ENCODE measurements at places on chromosomes 3 and 15. TPM values are rescaled to one million over a fixed set of nuclear protein-coding genes. Genes with fewer than 3 reads are reported as not detected.
A peak's percentile ranks its signal among the peaks of the same experiment; 100 is the strongest.

GRCh38 chr3:96354742-96355141 is 459.7 kb upstream of the EPHA6 start:
- no peak for DNase-seq

DNA sequence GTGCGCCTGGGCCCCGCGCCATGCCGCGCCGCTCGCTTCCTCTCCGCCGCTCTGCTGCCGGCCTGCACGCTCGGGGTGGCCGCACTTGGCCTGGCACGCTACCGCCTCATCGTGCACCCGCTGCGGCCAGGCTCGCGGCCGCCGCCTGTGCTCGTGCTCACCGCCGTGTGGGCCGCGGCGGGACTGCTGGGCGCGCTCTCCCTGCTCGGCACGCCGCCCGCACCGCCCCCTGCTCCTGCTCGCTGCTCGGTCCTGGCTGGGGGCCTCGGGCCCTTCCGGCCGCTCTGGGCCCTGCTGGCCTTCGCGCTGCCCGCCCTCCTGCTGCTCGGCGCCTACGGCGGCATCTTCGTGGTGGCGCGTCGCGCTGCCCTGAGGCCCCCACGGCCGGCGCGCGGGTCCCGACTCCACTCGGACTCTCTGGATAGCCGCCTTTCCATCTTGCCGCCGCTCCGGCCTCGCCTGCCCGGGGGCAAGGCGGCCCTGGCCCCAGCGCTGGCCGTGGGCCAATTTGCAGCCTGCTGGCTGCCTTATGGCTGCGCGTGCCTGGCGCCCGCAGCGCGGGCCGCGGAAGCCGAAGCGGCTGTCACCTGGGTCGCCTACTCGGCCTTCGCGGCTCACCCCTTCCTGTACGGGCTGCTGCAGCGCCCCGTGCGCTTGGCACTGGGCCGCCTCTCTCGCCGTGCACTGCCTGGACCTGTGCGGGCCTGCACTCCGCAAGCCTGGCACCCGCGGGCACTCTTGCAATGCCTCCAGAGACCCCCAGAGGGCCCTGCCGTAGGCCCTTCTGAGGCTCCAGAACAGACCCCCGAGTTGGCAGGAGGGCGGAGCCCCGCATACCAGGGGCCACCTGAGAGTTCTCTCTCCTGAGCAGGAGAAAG is 951 bp downstream of the GPR62 start:
- peak; percentile 77 for DNase-seq

DNA sequence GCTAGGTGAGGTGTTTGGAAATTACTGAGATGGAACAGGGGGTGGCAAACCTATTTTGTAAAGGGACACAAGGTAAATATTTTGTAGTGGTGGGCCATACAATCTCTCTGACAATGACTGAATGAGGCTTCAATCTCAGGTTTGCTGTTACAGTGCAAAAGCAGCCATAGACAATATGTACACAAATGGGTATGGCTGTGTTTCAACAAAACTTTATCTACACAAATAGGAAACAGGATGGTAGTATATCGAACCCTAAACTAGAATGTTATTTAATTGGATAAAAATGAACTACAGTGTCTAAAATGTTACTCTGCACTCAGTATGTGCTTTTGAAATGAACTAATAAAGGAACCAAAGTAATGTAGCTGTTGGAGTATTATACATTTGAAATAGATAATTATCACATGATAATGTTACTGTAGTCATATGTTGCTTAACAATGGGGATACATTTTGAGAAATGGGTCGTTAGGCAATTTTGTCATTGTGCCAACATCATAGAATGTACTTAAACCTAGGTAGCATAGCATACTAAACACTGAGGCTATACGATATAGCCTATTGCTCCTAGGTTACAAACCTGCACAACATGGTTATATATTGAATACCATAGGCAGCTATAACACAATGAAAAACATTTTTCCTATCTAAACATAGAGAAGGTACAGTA is 495.2 kb upstream of the TBL1XR1 start:
- DNase-seq = no peak

GRCh38 chr3:188309437-188310269 is 155.7 kb downstream of the LPP start:
- DNase-seq = no peak

DNA sequence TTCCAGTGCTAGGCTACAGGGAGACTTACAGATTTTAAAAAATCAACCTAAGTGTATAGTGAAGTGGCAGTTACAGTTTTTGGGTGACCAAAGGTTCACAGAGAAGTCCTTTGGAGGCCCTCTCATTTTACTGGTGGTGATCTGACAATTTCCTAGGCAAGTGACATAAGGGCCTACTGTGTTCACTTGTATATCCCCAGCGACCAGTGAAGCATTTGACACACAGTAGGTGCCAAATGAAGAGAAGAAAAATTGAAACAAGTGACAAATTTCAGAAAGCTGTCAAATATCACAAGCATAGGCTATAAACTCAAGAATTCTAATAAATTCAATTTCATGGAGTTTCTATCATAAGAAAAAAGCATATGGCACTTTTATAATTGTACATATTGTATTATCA is 89.5 kb downstream of the RPL22L1 start:
- no peak for DNase-seq

- DNase-seq = peak; percentile 84
Observed at GRCh38 chr15:34721802-34722438, 32.9 kb downstream of the GJD2 start.

DNA sequence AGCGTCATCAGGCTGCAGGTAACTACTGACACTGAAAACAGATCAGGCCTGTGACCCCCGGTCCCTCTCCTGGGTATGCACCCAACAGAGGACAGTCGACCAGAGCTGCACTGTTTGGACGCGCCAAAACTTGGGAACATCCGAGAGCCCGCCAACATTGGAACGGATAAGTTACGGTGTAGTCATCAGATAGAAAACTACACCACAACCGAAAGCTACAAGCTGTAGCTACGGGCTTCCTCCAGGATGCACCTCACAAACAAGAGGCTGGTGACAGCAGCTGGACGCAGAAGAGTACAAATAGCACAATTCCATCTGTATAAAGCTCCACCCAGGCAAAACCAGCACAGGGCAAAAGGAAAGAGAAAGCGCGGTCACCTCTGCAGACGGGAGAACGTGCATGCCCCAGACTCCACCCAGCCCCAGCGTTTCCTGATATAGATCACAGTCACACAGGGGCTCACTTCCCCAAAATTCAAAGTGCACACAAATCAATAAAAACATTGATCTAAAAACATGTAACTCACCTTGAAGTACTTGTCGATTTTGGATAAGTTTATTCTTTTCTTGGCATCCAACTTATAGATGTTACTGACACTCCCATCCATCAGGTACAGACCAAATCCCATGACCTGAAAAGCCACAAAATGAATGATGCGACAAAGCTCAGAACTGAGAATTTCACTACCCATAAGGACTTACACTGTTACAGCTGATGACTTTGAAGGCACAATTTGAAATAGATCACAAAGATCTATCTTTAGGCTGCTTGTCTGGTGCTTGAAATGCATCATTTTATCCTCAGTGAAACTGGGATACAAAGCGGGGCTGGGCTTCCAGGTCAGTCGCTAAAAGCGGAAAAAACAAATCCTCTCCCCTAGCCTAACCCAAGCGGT is 43.3 kb downstream of the CYFIP1 start:
- no peak for DNase-seq

GRCh38 chr3:32508711-32509110 is 6.1 kb upstream of the CMTM6 start:
- no peak for DNase-seq

- DNase-seq = no peak
Observed at GRCh38 chr15:38651328-38652038, 86.9 kb upstream of the RASGRP1 start.

DNA sequence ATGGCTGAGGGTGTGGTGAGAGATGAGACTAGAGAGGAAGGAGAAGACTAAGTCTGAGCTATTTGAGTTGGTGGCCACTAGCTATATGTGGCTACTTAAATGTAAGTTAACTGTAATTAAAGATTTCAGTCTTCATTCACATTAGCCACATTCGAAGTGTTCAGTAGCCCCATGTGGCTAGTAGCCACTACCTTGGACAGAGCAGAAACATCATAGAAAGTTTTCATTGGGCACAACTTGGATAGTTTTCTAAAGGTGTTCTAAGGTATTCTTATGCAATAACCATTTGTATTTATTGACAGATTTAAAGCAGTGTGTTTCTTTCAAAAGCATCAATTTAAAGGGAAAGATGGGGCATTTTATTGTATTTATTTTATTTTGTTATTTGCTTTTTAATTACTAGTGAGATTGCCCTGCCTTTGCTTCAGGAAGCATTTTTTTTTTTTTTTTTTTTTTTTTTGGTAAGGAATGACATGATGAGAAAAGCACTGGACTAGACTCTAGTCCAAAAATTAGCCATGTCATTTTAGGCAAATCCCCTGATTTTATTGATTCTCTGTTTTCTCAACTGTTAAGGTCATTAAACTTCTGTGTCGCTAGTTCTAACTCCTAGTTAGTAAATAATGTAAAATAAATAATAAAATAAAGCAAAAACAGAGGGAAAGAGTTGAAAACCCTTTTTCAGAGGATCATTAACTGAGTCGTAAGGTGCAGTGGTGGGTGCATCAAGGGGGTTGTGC is 153.0 kb upstream of the ROBO2 start:
- no peak for DNase-seq

- peak; percentile 76 for DNase-seq
Observed at GRCh38 chr15:98648654-98649471, 524 bp downstream of the IGF1R start.

DNA sequence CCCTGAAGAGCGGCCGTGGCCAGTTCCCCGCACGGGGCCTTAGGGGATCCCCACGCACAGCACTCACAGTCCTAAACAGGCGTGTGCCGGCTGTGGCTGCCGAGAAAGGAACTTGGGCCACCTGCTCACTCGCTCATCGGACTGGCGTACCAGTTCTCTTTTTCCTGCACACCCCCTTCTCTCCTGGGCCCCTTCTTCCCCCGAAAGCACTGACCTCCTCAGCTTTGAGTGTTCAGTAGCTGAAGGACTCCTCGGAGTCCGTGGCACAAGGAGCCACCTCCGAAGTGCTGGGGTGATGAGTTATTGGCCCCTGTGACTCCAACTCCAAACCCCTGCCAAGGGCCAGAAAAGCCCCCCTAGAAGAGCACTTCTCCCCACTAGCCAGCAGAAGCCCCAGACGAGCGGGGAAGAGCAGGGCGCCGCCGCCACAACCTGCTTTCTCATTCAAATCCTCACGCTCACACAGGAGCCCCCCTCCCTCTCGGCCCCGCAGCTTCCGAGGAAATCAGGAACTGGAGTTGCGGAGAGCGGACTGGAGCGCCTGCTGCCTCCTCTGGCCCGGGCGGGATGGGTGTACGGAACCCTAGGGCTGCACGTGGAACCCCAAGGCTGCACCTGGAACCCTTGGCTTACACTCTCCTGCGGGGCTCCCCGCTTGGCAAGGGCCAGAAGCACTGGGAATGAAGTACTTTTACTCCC is at the start of gene PLCH1:
PLCH1 (minus strand) TSS at position 446 of the 699 bp plus-strand sequence. CDS start 40,847 bp downstream, outside the sequence.
- DNase-seq = peak; percentile 72

- no peak for DNase-seq
Observed at GRCh38 chr3:78049521-78049920, 1009.6 kb downstream of the ROBO2 start.

GRCh38 chr3:183548262-183548769 is 7.2 kb downstream of the KLHL6 start:
- DNase-seq = no peak

DNA sequence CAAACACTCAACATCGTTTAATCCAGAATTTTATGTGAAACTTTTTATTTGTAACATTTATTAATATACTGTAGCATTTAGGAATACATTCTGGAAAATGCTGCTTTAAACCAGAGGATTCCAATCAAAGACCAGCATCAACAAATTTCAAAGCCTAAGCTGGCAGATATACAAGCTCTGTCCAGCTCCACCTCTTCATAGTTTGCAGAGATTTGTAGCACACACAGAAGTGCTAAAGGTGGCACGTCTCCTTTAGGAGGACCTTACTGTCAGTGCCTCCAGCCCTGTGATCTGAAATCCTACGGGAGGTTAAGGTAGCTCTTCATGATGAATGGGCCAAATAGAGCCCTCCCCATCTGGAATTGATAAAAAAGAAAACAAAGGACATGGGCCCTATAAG is 329.7 kb upstream of the NECTIN3 start:
- no peak for DNase-seq

GRCh38 chr3:117681619-117682018 is 972.0 kb downstream of the TUSC7 start:
- DNase-seq = no peak

Gene CHRNA7
- 0.55 TPM for total RNA-seq

Gene TRIM59
- 0.40 TPM for total RNA-seq

Gene IMPG2
- total RNA-seq = 0.20 TPM

Gene PP2D1
- not detected for total RNA-seq

Gene PLS1
- 1.8 TPM for total RNA-seq

Gene RAD51
- 1.5 TPM for total RNA-seq

Gene EHHADH
- total RNA-seq = 19.2 TPM

Measured in left ventricle myocardium superior (tissue), 1 donor.